Renal cortex interstitium (tissue), 15 donors: ENCODE measurements at places on chromosomes 6 and 20.

- DNase-seq = no peak
Measured at GRCh38 chr20:9243986-9244385, 175.1 kb downstream of the PLCB4 start.

- DNase-seq = no peak
Measured at GRCh38 chr6:3884007-3884745, 35.0 kb downstream of the FAM50B start.

- DNase-seq = no peak
Measured at GRCh38 chr6:158850807-158851115, 31.6 kb upstream of the EZR start.

DNA sequence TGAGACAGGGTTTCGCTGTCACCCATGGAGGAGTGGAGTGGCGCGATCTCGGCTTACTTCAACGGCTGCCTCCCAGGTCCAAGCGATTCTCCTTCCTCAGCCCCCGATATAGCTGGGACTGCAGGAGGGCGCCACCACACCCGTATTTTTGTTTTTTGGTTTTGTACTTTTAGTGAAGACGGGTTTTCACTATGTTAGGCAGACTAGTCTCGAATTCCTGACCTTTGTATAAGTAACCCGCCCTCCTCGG is 115.4 kb upstream of the BTN3A2 start:
- no peak for DNase-seq

DNA sequence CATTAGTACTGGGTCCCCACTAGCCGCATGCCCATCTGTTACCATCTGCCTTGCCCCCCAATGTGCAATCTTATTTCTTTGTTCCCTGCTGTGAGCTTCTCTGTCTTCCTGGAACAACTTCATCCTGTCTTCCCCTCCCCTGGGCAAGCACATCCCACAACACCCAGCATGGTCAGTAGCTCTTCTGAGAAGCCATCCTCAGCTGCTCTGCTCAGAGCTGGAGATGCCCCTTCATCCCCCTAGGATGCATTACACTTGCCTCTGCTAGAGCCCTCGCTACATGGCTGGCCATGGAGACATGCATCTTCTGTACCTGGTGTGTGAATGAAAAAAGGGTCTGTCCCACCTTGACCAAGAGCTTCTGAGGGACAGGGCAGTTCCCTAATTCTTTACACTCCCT is 141.2 kb downstream of the CDC5L start:
- DNase-seq = no peak

GRCh38 chr6:166616261-166617238 is 10.5 kb downstream of the RPS6KA2 start:
- DNase-seq = no peak

GRCh38 chr20:38055848-38056247 is 22.3 kb downstream of the RPRD1B start:
- no peak for DNase-seq

- no peak for DNase-seq
Measured at GRCh38 chr20:35269055-35269781, 8.7 kb downstream of the MMP24OS start.

- DNase-seq = no peak
Measured at GRCh38 chr20:44394452-44394701, 38.9 kb downstream of the HNF4A start.

DNA sequence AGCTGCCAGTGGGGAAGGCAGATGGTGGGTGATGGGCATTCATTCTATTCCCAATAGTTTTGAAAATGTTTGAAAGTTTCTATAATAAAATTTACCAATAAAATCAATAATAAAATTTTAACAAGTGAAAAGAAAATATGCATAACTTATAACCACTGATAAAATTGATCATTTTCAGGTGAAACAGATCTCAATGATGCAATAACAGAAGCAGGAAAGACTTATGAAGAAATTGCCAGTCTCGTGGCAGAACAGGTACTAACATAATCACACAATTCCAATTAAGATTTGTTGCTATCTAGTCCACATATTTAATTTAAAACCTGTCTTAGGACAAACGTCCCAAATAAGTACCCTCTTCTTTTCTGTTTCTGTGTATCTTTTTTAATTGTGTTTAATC is 45.9 kb upstream of the SYNJ2 start:
- DNase-seq = no peak

DNA sequence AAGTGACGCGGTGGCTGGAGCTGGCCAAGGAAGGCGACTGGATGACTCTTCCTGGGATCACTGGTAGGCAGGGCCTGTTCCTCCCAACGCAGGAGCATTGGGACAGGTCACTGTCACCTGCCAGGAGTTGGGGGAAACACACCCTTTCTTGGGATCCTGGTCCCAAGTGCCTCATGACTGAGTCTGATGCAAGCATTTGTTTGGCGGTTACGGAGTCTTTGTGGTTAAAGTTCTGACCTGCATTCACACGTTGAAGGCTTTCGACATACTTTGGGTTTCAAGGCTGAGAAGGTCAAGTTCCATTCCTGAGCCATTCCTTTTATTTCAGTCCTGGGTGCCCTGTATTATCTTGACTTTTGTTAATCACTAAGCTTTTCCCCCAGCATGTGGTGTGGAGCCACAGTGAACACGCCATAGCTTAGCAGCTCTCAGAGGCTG is 6.0 kb downstream of the PNLDC1 start:
- no peak for DNase-seq

DNA sequence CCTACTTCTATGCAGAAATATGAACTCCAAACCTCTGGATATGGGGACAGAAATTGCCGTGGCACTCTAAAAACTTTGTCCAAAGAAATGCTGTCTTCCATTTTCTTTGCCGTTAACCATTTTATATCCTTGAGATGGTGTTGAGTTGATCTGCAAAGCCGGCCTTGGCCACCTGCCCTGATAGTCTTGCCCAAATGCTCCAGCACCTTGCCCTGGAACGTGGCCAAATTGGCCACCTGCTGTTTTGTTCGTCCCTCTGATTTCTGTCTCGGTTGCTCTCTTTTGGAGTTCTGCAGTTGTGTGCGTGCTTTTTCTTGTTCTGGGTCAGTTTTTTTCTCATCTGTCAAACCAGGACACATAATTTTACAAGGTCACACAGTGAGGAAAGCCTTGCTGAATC is 239.7 kb upstream of the GMDS start:
- no peak for DNase-seq

DNA sequence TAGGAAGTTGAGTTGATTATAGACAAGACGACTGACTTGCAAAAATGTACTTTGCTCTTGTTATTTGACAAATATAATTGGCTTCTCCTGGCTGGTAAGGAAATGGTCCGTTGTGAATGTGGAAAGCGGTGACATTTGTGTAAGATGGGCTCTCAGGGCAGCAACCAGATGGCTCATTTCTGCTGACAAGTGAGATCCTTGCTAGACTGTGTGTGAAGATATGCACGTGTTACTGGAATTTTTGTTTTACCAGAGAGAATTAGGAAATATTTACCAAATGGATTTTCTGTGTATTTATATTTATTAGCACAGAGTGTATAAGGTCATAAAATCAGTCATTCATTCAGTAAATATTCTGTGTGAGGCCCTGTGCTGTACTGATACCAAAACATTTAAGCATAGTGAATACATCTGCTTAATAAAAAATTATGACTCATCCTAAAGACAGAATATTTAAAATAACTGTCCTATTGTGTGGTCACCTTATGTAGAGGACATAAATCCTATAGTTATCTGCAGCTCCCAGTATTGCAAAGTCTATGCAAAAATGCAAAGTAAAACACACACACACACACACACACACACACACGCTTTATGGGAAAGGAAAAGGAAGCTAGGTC is 109.9 kb upstream of the ASF1A start:
- DNase-seq = no peak

DNA sequence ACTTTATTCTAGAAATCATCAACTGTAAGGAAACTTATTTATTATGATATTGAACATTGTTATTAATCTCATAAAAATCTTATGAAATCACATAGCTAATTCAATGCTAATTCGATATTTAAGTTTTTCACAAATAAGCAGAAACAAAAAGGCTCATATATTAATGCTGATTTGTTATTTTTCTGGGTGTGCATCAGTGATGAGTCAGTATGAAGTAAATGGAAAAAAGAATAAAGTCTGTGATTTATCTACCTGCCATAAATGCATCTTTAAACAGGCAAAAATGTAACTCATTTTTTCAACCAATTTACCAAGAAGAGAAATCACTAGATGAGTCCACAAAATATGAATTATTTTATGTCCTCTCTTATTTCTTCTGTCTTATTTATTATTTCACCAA is 253.5 kb downstream of the PTPRK start:
- no peak for DNase-seq

DNA sequence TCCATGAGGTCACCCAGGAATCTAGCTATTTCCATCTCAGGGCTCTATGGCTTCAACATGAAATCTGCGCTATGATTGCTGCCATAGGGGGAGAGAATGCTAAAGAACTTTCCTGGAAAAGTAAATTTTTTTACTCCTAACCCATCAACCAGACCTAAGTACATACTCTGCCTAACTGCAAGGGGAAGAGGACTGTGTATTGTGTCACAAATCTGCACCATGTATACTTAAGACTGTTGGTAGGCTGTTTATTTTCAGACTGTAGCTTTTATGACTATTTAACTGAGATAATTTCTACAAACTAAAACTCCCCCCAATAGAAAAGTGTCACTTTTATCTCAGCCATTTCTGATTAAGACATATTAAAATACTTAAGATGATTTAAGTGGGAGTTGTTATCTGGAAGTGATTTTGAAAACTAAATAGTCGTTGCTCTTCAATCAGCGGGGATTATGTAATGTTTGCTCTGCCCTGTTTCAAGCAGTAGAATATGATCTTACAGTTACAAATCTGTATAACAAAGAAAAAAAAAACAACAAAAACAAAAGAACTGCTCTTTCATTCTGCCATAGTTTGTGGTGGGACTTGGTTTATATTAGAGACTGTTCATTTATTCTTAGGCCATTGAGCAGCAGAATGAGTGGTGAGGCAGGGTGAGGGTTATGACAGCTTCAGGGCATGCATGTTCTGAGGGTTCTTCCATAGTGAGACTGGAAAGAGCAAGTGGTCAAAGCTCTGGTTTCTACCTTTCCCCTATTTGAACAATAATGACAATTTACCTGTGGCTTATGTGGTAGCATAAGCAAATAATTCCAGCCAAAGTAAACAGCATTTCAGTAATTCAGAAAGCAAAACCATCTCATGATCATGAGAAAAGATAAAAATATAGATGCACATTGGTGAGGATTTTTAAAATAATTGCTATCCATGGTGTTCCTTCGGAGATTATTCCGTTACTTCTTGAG is 126.3 kb upstream of the CEP162 start:
- DNase-seq = no peak

DNA sequence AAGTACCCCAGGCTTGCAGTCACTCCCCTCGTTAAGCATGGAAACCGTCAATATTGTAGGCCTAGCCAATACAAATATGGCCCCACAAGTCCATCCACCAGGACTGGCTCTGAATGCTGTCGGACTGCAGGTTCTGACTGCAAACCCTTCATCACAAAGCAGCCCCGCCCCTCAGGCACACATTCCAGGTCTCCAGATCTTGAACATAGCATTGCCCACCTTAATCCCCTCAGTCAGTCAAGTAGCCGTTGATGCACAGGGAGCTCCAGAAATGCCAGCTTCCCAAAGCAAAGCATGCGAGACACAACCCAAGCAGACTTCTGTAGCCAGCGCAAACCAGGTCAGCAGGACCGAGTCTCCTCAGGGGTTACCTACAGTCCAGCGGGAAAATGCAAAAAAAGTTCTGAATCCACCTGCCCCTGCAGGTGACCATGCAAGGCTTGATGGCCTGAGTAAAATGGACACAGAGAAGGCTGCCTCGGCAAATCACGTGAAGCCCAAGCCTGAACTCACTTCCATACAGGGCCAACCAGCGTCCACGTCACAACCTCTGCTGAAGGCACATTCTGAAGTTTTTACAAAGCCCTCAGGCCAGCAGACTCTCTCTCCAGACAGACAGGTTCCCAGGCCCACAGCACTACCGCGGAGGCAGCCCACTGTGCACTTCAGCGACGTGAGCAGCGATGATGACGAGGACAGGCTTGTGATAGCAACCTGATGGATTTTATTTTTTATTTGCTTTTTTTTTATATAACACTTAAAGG is 126.2 kb upstream of the EDN1 start:
- DNase-seq = no peak

DNA sequence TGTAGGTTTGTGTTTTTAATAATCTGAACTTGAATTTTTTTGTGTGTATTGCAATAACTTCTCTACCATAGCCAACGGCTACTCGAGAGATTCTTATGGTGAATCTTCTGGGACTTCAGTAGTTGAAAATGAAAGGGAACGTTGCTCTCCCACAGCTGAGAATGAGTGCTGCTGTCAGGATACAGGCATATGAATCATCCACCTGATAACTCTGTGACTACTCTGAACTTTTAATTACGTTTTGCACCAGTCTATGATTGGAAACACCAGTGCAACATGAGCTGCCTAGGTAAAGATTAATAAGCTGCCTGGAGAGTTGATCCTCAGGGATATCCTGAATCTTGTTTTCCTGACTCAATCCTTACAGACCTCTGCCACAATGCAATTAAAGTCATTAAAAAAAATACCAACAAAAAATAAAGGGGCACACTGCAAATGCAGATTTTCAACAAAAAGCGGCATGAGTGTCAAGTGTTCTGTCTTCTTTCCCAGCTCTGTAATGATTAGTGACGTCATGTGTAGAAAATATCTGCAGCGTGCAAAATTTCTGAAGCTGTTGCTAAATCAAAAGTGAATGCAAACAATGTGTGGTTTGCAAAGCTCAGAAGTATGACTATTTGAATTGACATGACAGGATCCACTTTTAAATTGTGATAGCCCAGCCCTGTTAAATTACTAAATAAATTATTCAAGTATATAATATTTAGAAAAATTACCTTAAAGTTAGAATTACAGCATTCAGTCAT is 432.2 kb downstream of the HTR1B start:
- no peak for DNase-seq

DNA sequence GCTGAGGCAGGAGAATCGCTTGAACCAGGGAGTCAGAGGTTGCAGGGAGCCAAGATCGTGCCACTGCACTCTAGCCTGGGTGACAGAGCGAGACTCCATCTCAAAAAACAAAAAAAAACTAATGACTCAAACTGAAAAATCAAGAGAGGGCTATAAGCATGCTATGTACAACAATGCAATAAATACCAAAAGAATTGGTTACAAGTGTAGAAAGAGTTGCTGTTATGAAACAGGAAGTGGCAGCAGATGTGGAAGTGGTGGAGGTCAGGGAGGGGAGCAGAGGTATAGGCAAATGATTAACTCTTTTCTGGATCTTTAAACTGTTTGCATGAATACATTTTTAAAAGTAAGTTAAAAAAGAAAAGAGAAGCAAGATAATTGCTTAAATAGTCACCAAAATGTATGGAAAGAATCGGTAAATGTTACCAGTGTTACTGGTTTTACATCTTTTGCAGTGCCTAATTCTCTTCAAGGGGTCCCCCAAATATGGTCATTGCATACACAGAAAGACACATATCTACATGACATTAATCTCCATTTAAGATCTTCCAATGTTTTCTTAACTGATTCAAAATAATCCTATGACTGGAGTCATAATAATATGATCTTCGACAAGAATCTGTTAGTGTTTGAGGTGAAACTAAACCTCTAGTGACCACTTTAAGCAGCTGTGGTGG is 15.0 kb downstream of the CALHM6 start:
- DNase-seq = no peak

- DNase-seq = no peak
Measured at GRCh38 chr20:17444091-17444490, 87.1 kb downstream of the BFSP1 start.
